Stimulated activated CD4-positive, alpha-beta T cell treated with anti-CD3 and anti-CD28 coated beads, Interleukin-12 subunit alpha, Interleukin-12 subunit beta, amount 100 ng/mL, for 24 hours (primary cell): ENCODE measurements at places on chromosomes 2 and 18.

DNA sequence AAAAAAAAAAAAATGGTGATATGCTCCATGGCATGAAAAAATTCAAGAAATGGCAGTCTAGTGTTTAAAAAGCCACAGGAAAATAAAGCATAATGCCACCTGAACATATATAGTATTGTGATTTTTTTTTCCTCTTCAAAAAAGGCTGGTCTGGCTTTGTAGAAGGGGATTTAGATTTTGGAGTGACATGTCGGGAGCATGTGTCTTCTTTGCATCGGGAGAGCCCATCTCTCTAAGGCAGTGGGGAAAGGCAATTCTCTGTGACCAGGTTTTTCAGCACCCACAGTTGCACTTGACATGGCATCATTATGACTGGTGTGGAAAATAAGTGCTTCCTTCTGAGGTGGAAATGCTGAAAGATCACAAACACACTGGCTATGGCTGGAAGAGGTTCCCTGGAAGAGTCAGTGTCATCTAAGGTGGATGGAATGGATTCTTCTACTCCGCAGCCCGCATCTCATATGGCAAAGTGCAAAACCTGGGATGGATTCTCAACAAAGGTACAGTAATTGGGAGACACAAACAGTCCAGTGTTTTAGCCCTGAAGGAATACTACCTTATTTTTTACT lies 172.5 kb downstream of the AGAP1 start:
- no peak for DNase-seq

- no peak for DNase-seq
These were observed 10.1 kb upstream of the LYPD6B start for GRCh38 chr2:149028377-149028776.

- DNase-seq: no peak
These were observed 91.9 kb upstream of the CELF4 start for GRCh38 chr18:37657493-37657892.

- no peak for DNase-seq
These were observed 139.4 kb upstream of the GLI2 start for GRCh38 chr2:120596191-120596811.

DNA sequence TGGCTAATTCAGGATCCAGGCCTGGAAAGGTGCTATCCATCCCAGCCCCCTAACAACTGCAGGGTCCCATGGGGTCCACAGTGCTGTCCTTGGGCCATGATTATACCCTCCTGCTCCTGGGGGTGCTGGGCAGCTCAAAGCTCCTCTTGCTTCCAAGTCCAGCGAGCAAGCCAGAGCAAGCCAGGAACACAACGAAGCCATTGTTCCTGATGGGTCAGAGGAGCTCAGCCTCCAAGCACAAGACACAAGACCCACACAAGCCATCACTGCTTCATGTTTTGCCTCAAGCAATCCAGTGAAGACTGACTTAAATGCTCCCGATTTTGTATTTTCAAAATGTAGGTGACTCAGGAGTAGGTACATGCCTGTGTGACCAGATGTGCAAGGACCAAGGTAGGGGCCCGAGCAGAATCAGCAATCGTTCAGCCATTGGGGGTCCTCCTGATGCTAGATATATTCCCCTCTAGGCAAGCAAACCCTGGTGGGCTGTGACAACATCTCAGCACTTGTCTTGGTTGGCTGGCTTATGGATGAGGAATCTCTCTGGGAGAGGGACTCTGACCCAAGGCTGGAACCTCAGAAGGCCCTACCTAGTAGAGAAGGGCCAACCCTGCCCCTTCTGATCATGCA lies 90.8 kb downstream of the EPAS1 start:
- no peak for DNase-seq

DNA sequence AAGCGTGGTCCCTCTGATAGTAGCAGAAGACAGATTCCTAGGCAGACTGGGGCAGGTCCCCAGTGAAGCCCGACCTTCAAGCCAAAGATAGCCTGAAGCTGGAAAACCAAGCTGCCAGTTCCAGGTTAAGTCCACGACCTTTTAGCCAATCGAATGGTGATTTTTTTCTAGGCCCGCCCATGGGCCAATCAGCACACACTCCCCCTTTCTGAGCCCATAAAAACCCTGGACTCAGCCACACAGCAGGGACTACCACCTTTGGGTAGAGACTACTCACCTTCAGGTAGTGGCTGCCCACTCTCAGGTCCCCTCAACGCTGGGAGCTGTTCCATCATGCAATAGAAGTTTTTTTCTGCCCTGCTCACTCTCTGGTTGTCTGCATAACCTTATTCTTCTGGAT lies 14.5 kb upstream of the ADI1 start:
- DNase-seq: no peak

- DNase-seq: no peak
These were observed 22.8 kb downstream of the ICA1L start for GRCh38 chr2:202848813-202849212.

- no peak for DNase-seq
These were observed 34.2 kb upstream of the NT5DC4 start for GRCh38 chr2:112686348-112687217.

DNA sequence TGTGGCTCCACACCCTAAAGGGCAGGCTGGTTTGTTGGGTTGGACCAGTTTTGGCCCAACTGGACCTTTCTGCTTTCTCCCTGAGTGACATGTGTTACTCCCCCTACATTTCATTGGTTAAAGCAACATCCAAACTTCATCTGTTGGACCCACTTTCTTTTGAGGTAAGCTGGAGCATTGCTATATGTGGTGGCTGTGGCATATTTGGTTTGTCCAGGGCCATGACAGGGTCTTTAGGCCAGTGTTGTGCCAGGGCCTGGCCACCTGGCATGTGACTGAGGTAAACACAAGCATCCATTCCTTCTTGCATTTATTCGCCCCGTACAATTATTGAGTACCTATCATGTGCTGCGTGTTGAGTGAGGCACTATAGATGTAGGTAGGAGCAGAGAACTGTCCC lies 36.8 kb upstream of the MARCO start:
- no peak for DNase-seq

DNA sequence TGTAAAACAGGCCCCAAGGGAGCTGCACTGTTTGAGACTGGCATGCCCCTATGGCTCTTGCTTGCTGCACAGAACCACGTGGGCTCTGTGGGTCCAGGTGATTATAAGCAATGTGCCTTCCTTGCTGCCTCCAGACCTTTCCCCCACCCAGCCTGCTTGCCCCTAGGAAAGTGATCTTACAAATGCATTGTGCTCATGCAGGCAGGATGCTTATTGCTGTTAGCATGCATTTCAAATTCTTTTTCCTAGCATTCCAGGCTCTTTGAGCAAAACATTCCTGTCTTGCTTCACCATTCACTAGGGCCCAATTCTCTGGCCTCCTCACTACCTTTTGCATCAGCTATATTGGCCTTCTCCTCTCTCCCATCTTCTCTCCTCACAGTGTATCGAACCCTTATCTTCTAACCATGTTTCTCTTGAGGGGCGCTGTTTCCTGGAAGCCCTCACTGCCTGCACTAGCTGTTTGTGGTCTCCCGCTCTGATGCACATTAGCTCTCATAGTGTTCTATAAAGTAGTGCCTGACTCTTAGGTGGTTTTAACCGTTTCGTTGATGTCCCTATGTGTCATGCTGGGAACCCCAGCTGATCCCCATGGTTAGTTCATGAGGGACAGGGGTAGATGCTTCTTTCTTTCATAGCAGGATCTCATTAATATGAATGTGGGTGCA lies 152.9 kb upstream of the EPAS1 start:
- DNase-seq: no peak
